Activated CD4-positive, alpha-beta T cell treated with anti-CD3 and anti-CD28 coated beads for 36 hours (primary cell): ENCODE measurements at places on chromosomes 4 and X. TPM values are rescaled to one million over a fixed set of nuclear protein-coding genes. Genes with fewer than 3 reads are reported as not detected.

- no peak for DNase-seq
Observed at GRCh38 chr4:48369248-48369647, 27.9 kb downstream of the SLAIN2 start.

DNA sequence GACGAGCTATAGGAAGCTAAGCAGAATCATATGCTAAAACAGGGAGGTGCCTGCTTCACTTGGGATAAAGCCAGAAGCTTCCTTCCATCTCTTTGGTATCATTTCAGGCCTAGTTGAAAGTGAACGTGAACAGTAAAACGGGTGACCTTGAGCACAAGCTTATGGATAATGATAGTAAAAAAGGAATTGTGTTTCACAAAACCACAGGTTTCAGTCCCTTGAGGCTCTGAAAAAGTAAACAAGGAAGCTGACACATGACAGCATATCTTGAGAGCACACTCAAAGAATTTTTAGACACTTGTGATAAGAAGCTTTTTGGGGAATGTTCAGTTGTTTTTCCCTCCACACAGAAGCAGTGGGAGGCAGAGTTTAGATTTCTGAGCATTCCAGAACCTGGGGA is 286.1 kb downstream of the DCHS2 start:
- DNase-seq, result no peak

DNA sequence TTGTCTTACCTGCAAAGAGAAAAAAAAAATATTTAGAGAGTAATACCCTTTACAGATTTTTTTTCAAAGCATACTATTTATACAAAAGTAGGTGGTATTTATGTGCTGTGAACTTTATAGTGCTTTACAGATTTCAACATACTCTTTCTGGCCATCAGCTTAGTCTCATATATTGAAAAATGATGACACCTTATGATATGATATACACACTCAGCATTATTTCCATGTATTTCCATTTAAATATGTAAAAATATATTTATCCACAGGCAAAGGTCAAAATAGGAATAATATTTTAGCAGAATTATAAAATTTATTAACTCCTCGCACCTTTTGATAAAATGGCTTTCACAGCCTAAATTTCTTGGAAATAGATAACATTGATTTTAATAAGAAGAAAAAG is 815.8 kb upstream of the EPHA5 start:
- DNase-seq, result no peak

- DNase-seq, result no peak
Observed at GRCh38 chr4:118941149-118941548, 52.5 kb downstream of the SYNPO2 start.

DNA sequence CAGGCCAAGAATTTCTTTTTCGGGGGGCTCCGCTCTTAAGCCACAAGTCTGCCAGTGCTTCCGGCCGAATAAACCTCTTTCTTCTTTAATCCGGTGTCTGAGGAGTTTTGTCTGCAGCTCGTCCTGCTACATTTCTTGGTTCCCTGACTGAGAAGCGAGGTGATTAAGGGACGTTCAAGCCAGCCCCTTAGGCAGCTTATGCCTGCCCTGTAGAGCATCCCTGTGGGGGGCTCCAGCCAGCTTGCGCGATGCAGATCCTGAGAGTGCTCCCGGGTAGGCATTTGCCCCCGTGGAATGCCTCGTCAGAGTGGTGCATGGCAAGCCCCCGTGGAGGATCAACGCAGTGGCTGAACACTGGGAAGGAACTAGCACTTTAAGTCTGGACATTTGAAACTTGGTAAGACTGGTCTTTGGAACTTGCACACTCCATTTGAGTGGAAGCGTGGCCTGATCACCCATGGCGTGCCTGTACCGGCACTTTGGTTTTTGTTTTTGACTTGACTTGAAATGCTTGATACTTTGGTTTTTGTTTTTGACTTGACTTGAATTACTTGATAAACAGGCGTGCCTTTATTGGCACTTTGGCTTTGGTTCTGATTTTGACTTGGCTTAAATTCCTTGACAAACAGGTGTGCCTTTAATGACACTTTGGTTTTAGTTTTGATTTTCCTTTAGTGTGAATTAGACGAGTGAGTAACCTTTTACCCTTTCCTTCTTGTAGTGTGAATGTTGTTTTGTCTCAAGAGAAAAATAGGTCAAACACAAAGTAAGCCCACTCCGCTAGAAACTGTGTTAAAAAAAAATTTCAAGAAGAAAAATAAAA is 6.1 kb downstream of the ACOX3 start:
- DNase-seq, result no peak

The SULT1B1 gene
- 2.9 TPM for total RNA-seq
